ENCODE measurements at places on chromosomes 1 and 21.
A peak's percentile ranks its signal among the peaks of the same experiment; 100 is the strongest.

DNA sequence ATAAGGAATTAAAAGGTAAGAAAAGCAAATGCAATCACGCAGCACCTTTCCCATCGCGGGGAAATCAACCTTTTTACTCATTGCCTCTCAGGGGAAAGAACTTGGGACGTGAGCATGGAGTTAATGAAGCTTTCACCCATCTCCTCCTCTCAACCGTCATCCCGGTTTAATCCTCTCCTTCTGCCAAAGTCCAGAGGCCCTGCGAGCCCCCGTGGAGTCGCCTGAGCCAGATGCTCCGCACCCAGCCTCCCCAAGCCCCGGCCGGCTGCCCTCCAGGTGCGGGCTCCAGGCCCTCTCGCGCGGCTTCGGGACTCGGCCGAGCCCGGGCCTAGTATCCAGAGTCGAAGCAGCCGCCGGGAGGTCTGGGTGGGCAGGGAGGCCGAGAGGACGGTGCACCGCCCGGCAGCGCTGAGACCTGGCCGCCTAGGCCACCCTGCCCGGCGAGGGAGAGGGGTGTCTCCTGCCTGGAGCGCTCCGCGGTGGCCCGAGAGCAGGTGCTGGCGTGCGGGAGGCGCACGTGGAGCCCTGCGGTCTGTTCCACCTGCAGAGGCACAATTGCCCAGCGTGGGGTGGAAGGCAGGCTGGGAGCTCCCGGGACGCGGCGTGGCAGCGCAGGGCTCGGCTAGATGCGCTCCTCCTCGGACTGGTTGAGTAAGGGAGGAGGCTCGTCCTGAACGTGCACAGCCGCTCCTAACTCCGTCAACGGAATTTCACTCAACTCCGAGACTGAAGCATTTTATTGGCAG is 218.5 kb downstream of the SDCCAG8 start:
- no peak for DNase-seq

DNA sequence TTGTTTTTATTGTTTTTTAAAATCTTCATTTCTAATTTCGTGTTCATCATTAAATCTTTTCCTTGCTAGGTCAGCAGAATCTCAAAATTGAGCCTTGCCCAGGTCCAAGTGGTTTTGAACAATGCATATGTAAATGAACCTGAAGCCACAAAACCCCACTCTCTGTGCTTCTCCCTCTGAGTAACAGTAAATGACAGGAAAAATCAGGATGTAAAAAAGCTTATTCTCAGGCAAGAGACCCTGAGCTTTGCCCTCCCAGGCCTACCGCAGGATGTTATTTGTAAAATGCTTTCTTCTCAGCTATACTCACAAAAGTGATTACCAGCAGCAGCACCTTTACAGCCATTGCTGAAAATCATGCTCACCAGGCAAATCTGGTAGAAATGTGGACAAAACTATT is 47.6 kb downstream of the TYW3 start:
- DNase-seq: no peak

DNA sequence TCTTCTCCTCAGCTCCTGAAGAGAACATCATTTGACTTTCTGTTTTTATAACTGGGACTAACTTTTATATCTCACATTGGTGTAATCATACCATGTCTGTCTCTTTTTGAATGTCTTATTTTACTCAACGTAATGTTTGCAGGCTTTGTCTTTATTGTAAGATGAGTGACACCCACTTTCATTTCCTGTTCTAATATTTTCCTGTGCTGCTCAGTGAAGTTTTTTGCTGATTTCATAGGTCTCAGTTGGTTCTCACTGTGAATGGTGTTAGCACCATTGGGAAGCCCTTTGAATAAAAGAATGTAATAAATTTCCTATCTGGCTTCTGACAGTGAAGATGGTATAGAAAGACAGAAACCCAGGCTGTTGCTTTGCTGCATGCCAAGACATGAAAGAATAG is 84.0 kb downstream of the RAVER2 start:
- DNase-seq: no peak

GRCh38 chr1:174916846-174917245 is 82.9 kb upstream of the CACYBP start:
- no peak for DNase-seq

DNA sequence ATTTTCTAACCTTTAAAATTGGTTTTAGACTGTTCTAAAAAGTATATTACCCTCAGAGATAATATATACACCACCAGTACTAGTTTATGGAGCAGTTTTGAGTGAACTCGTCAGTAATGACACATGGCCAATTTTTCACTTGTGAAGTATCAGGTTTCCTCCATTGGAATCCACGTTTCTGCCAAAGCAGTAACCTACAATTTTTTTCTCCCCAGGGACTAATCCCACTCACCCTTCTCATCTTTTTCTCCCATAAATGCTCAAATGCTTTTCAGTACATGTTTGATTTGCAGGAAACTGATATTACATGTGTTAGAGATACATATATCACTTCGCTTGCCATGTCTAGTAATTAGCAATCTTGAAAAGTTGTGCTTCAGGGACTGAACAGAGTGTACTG is 94.1 kb downstream of the COL24A1 start:
- no peak for DNase-seq

GRCh38 chr1:17128361-17128760 is 9.1 kb upstream of the PADI2 start:
- peak; percentile 99 for DNase-seq

- DNase-seq: no peak
Measured at GRCh38 chr21:36765229-36765628, 66.3 kb downstream of the SIM2 start.

- DNase-seq: peak; percentile 88
Measured at GRCh38 chr21:45292399-45293219, 4.9 kb upstream of the POFUT2 start.

GRCh38 chr1:20095564-20096434 is 23.5 kb downstream of the PLA2G2D start:
- DNase-seq: no peak

- peak; percentile 29 for DNase-seq
Measured at GRCh38 chr1:190168116-190168892, 309.4 kb downstream of the BRINP3 start.

DNA sequence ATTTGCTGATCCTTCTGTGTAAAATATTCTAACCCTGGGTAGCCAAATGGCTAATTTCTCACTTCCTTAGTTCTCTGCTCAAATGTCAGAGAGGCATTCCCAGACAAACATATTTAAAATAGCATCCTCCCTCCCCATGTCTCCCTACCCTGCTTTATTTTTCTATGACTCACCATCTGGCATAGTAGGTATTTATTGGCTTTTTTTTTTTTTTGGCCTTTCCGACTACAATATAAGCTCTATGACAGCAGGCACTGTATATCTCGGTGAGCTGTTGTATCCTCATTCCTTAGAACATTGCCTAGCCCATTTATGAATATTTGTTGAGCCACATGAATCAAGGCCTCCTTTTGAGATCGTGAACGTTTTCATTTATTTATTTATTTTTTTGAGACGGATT is 1.5 kb upstream of the NEK7 start:
- peak; percentile 86 for DNase-seq

- DNase-seq: no peak
Measured at GRCh38 chr1:173867141-173867752, 542 bp downstream of the GAS5 start.

- DNase-seq: no peak
Measured at GRCh38 chr21:18449605-18450550, 46.3 kb upstream of the TMPRSS15 start.

DNA sequence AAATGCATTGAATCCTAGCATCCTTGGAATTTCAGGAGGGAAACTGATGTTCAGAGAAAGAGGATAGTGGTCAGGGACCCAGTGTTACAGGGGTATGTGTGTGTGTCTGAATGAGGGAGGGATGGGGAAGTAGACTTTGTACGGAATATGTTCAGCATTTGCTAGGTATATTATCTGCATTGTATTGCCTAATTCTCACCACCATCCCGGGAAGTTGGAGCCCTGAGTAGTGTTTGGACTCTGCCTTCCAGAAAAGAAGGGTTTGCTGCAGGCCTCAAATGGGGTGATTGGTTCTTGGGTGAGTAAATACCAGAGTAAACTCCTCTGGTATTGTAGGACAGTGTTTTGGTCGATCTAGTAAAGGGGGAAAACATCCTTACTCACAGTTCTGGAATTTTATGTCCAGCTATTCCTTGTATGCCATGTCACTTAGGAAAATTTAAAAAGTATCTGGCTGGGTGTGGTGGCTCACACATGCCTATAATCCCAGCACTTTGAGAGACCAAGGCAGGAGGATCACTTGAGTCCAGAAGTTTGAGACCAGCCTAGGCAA is 7.1 kb upstream of the ZNF496 start:
- DNase-seq: peak; percentile 68

- DNase-seq: no peak
Measured at GRCh38 chr1:19921310-19921709, 2.1 kb downstream of the PLA2G2E start.

- DNase-seq: no peak
Measured at GRCh38 chr1:32309960-32310359, 18.1 kb downstream of the HDAC1 start.

DNA sequence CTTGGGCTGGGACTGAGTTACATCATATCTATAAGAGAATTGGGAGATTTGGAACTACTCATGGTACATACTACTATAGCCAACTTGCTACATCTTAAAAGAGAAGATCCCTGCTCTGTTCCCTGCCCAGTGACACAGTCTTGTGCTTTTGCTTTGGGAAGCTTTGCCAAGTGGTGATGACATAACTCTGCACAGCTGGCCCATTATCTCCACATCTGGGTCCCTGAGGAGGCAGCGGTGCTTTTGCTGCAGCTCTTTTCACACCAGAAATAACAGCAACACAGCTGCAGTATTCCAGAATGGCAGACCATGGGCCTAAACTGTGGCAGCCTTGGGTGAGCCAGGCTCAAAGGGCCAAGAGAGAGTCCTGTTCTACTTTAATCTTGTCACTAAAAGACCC is 296.0 kb downstream of the HHAT start:
- no peak for DNase-seq

DNA sequence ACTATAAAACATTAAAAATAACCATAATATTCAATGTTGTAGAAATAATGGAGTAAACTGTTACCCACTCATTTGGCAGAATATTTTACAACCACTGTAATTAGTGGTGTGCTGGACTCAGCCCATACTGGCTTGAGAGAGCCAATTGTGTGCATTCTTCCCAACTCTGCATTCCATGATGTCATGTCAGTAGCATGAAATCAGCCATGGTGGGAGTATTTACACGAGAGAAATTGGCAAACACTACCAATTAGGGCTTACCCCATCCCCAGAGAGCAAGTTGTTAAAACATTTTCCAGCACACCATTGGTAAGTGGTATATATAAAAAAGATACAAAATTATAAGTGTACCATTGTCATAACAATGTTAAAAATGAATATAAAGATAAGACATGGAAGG is 19.1 kb upstream of the QSOX1 start:
- peak; percentile 40 for DNase-seq

DNA sequence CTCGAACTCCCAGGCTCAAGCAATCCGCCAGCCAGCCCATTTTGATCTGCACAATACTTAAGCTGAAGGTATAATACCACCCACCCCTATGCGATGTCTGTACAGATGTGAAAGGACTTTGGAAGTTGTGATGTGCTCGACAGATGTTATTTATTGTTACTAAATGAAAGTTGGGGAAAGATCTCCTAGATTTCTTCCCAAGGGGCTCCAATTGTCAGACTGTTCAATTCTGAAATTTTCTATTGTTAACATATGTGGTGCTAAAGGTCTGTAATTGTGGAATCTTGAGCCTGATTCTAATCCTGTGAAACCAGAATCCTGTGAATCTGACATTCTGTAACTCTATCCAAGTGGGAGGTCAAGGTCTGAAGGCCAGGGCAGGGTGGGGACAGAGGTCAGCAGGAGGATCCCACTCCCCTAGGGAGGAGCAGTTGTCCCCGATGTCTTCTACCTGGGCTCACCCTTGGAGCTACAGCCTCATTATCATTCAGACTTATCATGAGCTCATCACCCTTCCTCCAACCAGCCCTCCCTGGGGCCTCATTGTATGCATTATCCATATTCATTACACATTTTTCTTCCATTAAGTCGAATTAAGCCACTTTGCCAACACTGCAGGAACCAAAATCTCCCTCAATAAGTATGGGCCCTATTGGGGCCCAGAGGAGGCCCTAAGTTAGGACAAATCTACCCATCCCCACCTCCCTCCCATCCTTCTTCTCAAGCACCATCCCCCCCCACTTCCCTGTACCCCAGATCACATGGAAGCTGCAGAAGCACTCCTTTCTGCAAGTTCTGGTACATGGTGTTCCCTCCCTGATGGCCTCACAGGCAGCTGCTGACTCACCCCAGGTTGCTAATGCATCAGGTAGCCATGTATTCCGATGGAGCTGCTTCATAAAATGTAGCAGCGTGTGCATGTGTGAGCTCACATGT is 32.3 kb downstream of the SHISAL2A start:
- no peak for DNase-seq

DNA sequence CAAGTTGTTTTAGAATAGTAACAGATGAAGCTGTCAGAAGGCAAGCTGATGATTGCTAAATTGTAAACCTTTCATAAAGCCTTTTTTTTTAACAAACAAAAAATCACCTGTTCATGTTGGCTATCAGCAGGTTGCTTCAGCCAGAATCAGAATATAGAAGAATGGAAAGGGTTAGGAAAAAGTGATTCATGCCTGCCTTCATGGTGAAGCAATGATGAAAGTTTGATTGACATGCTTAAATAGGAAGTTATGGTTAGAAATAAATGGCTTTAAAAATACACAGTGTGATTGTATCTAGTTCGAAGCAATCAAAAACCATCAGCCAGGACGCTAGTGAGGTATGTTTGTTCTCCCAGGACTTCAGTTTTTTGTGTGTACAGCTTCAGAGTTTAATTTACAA is 37.9 kb downstream of the GABPA start:
- DNase-seq: no peak

DNA sequence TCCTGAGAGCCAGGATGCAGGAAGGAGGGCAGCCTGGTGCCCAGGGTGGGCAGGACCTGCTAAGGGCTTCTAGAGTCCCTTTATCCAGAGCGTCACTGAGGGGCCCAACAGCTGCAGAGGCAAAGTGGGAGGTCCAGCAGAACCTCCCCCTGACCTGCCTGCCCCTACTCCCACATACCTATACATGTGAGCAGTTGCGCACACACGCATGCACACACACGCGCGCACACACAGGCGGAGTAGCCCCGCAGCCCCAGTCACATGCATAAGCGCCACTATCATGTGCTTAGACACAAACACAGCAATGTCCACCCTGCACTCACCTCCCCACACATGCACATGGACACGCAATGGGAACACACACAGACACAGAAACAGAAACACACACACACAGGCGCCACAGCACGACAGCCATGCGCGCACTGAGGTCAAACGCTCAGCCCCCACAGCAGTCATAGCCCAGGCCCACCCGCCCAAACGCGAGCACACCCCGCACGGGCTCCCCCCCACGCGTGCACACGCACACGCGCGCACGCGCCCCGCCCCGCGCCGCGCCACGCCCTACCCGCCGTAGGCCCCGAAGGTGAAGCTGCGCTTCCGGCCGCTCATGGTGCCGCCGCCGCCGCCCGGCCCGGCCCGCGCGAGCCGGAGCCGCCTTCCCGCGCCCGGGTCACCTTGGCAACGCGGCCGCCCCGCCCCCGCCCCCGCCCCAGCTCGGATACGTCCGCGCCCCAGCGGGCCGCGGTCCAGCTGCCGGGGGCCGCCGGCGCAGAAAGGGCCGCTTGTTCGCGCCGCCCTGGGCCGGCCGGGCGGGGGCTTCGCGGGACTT is 17.7 kb downstream of the RAP1GAP start:
- peak; percentile 44 for DNase-seq

Data from EL (cell line).